ENCODE measurements at places on chromosomes 12 and 14.

- DNase-seq, result no peak
Measured at GRCh38 chr12:124898200-124898922, 16.1 kb downstream of the UBC start.

- DNase-seq, result no peak
Measured at GRCh38 chr12:108599541-108599940, 1.7 kb upstream of the TMEM119 start.

- no peak for DNase-seq
Measured at GRCh38 chr12:110677206-110677911, 11.6 kb downstream of the HVCN1 start.

GRCh38 chr12:93360688-93361087 lies 17.0 kb upstream of the NUDT4 start:
- no peak for DNase-seq

- DNase-seq, result no peak
Measured at GRCh38 chr12:131751335-131751734, 40.4 kb downstream of the SFSWAP start.

GRCh38 chr14:90545966-90546751 lies 149.3 kb downstream of the CALM1 start:
- DNase-seq, result no peak

- DNase-seq, result no peak
Measured at GRCh38 chr14:65137648-65138307, 35.5 kb upstream of the MAX start.

DNA sequence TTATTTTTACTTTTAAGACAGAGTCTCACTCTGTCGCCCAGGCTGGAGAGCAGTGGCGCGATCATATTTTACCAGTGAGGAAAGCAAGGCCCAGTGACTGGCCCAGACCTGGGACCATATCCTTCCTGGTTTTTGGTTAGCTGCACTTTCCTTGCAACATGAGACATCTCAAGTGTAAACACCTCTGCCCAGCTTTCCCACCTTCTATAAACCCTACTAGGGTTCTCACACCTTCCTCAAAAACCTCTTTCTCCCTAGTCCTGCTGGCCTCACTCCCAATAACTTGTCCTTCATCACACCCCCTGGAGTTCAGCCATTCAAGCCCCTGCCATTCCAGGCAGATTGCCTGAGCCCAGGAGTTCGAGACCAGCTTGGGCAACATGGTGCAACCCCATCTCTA lies 10.3 kb upstream of the PRPH start:
- DNase-seq, result no peak

- no peak for DNase-seq
Measured at GRCh38 chr14:103925316-103925715, 2.9 kb upstream of the TDRD9 start.

GRCh38 chr14:105187935-105188524 lies 6.9 kb upstream of the NUDT14 start:
- no peak for DNase-seq

GRCh38 chr14:35189422-35189821 lies 67.1 kb downstream of the PRORP start:
- DNase-seq, result no peak

GRCh38 chr14:100052819-100053218 lies 12.4 kb upstream of the EVL start:
- no peak for DNase-seq

- no peak for DNase-seq
Measured at GRCh38 chr12:114799574-114800487, 115.9 kb upstream of the TBX3 start.

DNA sequence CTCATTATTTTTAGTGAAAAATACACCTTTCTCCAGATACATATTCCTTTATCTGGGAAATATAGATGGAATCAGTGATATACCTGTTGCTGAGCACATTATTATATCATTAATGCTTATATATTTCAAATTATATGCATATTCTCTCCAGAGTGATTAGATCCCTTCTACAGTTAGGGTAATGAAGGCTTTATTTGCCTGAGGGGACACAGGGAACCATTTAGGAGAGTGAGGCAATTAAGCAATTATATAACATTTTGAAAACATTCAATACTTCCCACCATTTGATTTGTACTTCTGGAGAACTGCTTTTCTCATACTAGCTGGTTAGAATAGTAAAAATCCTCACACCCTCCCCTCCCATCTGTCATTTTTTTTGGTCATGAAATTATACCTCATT lies 212.8 kb upstream of the NOVA1 start:
- no peak for DNase-seq

DNA sequence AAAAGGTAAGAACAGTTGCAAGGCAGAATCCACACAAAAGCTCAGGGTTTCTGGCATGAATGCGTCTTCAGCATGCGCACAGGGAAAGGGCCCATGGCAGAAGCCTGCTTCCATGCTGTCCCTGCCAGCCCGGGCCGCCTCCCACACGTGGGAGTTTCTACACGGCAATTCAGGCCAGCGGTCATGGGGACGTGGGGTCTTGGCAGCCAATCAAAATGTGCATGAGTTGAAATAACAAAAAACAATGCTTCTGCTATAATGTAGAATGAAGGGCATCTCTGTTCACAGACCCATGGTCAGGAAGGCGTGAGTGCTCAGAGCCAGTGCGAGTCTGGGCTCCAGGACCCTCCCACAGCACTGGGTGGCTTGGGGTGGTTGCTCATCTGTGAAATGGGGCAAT lies 28.6 kb downstream of the AMN start:
- no peak for DNase-seq

GRCh38 chr14:81523616-81524015 lies 10.0 kb downstream of the SEL1L start:
- DNase-seq, result no peak

- DNase-seq, result no peak
Measured at GRCh38 chr12:38811814-38812356, 93.5 kb downstream of the CPNE8 start.

DNA sequence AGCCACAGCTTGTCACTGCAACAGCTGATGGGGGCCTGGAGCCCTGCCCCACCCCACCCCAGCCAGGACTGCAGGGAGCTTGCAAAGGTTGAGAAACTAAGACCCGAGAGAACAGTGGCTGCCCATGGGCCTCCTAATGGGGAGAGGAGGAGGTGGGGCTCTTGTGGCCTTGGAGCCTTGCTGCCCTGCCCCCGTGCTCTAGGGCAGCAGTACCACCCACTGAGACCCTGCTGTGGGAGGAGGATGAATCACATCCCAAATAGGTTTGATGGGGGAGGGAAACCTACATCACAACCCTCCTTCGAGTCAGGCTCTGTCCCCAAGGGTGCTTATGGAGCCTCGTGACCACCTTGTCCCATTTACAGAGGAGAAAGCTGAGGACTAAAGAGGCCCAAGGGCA lies 15.9 kb downstream of the HHIPL1 start:
- no peak for DNase-seq

DNA sequence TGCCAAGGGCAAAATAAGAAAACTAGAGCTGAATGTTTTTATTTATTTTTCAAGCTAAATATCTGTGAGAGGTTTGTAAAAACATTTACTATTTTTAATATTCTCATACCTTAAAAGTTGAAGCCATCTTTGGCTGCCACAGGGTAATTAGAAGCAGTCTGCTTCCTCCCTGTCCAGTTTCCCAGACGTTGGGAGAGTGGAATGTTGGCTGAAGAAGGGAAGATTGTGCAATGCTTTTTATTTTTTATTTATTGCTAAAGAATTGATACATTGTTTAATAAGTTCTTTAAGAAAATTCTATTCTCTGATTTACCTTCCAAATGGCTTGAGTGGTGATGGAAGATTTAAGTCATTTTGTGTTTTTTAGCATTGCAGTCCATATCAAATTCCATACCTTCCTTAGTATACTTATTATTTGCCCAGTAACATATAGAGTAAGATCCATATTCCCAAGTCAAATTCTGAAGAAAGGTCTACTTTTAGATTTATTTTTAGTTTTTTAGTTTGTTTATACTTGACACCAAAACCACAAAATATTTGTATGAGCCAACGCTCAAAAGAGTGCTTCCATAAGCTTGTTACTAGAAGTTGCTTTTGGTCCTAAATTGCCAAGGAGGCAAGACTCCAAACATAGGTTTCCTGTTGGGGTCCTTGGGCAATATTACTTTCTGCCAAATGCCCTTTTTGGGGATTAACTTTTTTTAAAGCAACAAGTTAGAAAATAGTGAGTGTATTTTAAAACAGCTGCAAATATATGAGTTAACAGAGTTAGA lies 124.0 kb upstream of the CPM start:
- DNase-seq, result no peak

DNA sequence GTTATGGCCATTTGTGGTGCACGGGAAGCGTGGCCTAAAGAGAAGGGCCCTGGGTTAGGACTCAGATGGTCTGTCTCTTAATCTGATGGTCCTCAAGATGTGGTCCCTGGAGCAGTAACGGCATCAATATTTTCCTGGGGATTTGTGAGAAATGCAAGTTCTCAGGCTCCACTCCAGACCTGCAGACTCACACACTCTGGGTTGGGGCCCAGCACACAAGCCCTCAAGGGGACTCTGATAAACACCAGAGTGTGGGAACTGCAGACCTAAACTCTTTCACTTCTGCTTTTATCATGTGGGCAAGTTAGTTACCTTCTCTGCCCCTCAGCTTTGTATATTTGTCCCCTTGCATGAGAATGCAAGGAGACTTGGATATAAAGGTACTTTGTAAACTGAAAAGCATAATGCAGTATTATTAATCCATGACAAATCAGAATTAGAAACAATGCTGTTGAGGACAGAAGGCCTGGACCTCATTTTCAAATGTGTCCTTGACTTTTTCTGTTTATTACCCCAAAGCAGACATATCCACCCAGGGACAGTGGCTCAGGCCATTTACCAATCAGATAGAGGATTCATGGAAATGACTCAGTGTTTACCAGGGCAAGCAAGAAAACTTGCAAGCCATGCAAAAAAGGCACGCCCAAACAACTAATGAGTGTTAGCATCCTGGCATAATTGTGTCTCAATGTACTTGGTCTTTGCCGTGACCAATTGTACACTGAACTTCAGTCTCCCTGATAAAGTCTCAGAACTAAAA lies 157.0 kb downstream of the ASCL1 start:
- no peak for DNase-seq

Data from HS-27A (cell line).